Germinal center (tissue), 1 donor: ENCODE measurements at places on chromosomes 7 and 10.

DNA sequence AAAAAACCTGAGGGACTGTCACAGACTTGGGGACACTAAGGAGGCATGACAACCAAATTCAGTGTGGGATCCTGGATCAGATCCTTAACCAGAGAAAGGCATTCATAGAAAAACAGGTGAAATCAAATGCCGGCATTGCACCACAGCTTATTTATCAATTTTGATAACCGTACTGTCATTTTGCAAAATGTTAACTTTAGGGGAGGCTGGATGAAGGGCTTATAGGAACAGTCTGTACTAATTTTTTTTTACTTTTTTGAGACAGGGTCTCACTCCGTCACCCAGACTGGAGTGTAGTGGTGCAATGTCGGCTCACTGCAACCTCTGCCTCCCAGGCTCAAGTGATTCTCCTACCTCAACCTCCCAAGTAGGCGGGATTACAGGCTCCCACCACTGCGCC, 217.1 kb downstream of the ELMO1 start:
- no peak for DNase-seq

GRCh38 chr7:73971322-73971703, 56.7 kb upstream of the ELN start:
- peak; percentile 45 for DNase-seq

DNA sequence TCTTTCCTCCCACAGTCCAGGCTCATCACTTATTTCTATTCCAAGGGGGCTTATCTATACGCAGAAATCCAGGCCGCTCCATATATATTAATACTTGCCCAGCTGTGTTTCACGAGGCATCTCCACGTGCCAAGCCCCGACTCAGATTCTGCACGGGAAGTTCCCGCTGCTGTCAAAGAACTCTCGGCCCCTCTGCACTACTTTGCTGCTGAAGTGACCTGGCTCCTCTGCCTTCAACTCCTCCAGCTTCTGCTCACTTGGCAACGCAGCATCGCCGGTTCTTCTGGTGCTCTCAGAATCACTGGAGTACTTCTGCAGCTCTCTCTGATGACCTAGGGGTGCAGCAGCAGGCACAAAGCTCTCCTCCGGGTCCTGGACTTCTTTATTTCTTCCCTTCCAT, 9.7 kb upstream of the CHST12 start:
- DNase-seq: no peak

GRCh38 chr10:4130685-4131084, 345.7 kb upstream of the KLF6 start:
- no peak for DNase-seq

- DNase-seq: peak; percentile 56
Measured at GRCh38 chr7:2099048-2099957, 133.4 kb downstream of the MAD1L1 start.

DNA sequence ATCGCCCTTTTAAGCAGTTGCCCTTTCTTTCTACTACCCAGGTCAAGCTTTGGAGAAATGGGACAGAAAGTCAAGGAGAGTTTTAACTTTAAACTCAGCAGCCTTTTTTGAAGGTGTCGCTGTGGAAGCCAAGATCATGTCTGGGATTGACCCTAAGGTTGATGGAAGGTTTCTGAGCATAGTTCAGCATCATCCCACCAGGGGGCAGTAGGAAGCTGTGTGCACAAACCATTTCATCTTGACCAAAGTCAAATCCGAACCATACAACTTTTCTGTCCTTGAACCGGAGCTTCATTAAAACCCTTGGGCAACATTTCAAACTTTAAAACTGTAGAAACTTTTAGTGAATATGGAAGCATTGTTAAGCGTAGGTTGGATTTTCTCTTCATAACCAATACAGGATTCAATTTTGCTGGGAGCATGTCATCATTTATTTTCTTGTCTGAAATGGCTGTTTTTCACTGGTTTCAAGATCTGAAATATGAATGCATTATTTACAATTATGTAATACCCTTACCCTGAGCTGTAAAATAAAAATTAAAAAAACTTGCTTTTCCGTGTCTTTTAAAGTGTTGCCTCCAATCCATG, 214.4 kb upstream of the KIAA1217 start:
- peak; percentile 14 for DNase-seq

- DNase-seq: no peak
Measured at GRCh38 chr7:87223666-87224065, 4.1 kb upstream of the TMEM243 start.

DNA sequence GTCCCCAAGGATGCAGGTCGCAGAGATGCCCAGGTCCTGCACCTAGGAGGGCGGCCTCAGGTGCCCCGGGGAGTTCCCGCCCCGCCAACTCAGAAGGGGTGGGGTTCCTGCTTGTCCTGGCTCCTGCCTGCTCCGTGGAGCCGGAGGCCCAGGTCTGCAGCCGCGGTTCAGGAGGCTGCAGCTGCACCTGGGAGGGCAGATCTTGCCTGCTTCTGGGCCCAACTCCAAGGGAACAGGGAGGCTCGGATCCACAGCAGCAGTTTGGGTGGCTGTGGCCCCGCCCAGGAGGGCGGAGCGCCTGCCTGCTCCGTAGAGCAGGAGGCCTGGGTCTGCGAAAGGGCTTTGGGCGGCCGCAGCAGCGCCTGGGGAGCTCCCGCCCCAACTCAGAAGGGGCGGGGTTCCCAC, 108.2 kb upstream of the EGR2 start:
- DNase-seq: peak; percentile 24

DNA sequence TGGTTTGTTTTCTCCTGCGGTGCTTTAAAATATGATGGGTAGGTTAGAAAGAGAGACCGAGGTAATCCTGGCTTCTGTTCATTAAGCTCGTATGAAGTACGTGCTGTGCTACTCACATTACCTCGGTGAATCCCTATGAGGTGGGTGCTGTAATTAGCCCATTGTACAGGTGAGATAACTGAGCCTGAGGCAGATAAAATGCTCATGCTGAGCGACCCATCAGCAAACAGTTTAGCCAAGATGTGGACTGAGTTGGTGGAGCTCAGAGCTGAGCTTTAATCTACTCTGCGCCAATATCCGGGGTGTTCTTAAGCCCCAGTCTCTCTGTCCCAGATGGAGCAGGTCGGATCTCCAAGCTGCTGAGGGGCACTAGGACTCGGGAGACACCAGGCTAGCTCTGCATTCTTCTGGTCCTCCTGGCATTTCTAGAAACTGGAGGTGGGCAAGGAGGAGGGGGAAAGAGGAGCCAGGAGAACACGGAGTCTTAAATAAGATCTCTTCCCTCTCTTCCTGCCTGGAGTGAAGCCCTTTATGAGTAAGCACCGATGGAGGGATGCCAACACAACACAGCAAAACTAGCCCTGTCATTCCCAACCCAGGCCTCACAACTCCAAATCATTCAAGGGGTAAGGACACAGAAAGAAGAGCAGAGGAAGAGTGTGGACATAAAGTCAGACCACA, 458.5 kb downstream of the KCNMA1 start:
- DNase-seq: no peak

GRCh38 chr7:48452218-48452617, 281.0 kb downstream of the ABCA13 start:
- DNase-seq: no peak

DNA sequence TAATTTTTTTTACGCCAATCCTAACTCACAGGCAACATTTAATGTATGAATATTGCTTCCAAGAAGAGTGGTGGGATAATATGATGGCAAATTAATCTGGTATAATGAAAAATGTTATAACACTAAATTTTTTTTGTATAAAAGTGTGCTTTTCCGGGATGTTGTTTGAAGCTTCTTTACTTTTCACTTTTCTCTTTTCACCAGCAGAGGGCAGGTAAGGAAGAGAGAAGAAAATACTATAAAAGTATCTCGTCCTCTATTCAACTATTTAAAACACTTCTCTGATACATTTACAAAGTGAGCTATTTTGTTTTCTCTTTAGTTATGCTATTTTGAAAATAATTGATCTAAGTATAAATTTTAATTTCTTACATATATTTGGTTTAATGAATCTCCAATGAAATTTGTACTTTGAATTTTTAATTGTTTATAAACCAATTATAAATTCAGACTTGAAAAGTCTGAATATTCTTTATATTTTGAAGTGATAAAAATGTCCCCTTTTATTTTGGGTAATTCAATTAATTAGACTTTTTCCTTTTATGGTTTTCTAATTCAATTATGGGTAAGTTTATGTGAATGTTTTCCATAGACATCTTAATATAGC, 20.7 kb upstream of the CFTR start:
- DNase-seq: no peak

DNA sequence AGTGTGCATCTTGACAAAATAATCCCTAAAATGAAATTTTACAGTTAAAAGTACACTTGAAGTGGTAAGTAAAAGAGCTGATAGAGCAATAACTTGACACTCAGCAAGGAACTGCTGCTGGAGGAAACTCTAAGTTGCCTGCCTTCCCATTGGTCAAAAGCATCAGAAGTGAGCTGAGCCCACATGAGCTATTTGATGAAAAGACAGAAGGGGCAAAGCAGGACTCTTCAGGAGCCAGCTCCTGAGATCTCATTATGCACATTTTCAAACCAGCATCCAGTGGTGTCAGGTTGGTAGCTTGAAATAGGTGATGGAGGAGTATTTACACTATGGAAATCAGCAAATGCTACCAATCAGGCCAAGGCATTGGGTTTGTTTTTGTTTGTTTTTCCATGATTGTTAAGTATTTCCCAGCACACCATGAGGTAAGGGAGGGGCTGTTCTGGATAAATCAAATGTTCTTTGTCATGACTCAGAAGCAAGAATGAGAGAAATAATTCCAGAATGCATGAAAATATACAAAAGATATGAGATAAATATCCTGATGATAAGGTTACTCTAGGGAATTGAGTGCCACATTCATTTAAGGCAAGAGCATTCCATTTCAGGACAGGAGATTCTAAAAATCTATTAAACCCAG, 316.6 kb downstream of the SNX13 start:
- no peak for DNase-seq

DNA sequence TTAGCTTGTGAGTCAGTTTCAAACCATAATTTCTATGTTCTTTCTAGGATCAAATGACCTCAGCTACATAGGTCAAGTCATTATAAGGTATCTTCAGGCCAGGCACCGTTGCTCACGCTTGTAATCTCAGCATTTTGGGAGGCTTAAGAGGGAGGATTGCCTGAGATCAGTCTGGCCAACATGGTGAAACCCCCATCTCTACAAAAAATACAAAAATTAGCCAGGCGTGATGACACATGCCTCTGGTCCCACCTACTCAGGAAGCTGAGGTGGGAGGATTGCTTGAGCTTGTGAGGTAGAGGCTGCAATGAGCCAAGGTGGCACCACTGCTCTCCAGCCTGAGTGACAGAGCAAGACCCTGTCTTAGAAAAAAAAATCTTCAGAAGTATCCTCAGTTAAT, 362.3 kb downstream of the GATA3 start:
- DNase-seq: no peak
